ENCODE measurements at places on chromosomes 5 and 9.

DNA sequence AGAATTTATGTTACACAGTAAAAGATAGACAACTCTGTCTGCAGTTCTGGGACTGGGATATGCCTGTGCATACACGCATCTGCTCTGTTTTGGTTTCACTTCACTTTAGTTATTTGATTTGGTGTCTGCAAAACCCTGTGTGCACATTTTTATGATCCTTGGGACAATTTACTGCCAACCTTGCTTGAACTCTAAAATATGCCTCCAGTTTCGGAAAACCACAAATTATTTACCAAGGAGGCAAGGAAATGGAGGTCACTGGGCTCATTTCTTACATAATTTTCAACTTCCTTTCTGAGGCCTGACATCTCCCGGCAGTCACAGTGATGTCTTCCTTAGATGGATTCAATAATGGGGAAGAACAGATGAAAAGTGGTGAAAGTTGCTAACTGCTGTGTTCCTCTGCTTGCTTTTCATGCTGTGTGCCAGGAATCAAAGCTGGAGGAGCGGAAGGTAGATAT, 61.2 kb upstream of the TAF11L2 start:
- DNase-seq = no peak

DNA sequence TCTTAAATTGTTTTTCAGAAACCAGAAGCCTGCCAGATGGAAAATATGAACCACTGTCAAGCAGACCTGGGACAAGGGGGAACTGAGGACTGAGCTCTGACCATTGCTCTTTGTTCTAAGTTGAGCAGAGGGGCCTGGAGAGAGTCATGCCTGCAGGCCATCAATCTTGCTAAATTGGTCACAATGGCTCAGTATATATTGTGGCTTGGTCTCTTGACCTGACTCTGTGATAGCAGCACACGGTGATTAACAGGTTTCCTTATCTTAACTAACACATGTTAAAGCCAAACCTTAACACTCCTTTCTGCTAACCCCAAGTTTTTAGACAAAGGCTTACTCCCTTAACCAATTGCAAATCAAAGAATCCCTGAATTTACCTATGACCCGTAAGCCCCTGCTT, 1281.2 kb upstream of the NUDT12 start:
- no peak for DNase-seq

GRCh38 chr9:8168916-8169438, 369.4 kb upstream of the DMAC1 start:
- DNase-seq = no peak

DNA sequence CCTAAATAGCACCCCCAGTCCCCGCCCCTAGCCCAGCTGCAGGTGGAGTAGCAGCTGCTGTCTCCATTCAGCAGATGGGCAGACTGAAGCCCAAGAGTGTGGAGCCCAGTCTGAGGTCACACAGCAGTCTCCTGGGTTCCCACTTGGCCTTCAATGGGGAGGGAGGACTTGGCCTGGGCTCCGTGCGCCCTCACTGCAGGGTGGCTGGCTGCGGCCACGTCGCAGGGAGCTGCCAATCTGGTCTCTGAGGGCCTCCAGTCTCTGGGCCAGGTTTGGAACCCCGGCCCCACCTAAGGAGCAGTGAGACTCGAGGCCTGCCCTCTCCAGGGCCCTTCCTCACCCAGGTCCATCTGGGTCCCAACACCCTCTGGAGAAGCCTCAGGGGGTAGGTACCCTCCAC, 7.4 kb downstream of the KIF12 start:
- DNase-seq = no peak

DNA sequence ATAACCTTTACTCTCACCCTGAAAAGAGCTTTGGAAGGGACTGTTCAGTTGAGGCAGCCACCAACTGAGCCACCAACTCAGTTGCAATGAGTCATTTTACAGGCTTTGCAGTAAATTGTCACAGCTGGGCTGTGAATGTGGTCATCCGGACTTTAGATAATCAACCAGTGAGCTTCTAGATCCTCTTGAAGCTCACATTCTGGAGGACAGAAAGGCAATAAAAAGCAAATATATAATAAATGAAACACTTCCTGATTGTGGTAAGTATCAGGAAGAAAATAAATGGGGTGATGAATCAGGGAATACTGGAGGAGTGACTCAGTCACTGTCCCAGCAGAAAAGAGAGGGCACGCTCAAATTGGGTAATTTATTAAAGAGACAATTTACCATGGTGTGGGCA, 13.2 kb upstream of the C5orf58 start:
- DNase-seq = peak; percentile 90

- DNase-seq = peak; percentile 81
Measured at GRCh38 chr9:19184144-19184917, 46.2 kb upstream of the DENND4C start.

DNA sequence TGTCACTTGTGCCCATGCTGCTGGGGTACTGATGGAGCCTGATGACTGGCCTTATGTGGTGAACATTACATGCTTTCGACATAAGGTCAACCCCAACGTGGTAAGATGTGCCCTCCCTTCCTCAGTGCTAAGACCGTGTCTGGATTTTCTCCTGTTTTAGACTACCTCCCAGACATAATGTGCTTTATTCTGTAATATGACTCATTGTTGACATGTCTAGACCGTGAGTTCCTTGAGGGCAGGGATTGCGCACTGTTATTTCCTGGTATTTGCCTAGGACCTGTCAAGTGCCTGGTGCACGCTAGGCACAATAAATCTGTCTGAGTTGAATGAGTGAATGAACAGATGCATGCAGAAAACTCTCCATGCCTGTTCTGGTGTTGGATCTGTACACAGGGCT, 346.0 kb downstream of the KDM4C start:
- peak; percentile 27 for DNase-seq

- DNase-seq = peak; percentile 45
Measured at GRCh38 chr5:109161914-109162683, 247.7 kb downstream of the PJA2 start.
